ENCODE measurements at places on chromosomes 5 and 9.
A peak's percentile ranks its signal among the peaks of the same experiment; 100 is the strongest.

GRCh38 chr5:82107267-82107666, 135.4 kb downstream of the ATG10 start:
- no peak for DNase-seq

- no peak for DNase-seq
Measured at GRCh38 chr9:110066929-110067716, 140.8 kb downstream of the C9orf152 start.

- no peak for DNase-seq
Measured at GRCh38 chr9:83965350-83966208, 14.4 kb downstream of the HNRNPK start.

GRCh38 chr5:126818736-126819135, 41.8 kb downstream of the LMNB1 start:
- no peak for DNase-seq

DNA sequence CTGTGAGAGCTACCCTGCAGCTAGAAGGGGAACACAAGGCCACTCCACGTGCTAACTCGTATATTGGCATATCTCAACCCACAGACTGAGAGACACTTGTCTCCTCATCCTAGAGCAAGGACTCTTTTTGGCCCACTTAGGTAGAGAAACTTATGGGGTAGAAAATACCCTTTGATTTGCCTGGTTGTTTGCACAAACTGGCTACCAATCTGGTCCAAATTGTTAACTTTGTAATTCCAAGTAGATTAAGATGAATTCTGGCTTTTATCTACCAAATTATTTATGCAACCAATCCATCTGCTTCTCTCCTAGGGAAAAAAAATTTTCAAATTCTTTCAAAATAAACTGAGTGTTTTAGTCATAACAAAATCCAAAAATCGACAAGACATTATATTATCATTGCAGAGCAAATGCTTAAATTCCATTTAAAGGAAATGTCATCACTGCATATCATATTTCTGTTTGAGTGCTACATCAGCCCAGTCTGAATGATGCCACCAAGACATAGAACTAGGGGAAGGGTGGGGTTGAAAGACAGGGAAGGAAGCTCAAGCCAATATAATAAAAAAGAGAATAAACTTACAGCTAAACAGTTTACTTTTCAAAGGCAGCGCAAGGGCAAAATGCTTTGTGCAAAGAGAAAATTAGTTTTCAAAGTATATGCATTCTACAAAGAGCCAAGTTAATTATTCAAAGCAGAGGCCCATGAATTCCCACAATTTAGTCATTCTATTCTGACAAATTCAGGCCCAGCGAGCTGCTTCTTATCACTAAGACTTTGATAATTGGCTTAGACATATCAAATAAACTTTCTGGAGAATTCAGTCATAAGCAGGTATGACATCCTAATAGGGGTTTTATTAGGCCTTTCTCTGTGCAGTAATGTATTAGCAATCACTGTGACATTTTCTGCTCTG, 198.0 kb downstream of the CAAP1 start:
- DNase-seq: no peak

GRCh38 chr5:9790276-9790675, 160.1 kb upstream of the TAS2R1 start:
- no peak for DNase-seq

DNA sequence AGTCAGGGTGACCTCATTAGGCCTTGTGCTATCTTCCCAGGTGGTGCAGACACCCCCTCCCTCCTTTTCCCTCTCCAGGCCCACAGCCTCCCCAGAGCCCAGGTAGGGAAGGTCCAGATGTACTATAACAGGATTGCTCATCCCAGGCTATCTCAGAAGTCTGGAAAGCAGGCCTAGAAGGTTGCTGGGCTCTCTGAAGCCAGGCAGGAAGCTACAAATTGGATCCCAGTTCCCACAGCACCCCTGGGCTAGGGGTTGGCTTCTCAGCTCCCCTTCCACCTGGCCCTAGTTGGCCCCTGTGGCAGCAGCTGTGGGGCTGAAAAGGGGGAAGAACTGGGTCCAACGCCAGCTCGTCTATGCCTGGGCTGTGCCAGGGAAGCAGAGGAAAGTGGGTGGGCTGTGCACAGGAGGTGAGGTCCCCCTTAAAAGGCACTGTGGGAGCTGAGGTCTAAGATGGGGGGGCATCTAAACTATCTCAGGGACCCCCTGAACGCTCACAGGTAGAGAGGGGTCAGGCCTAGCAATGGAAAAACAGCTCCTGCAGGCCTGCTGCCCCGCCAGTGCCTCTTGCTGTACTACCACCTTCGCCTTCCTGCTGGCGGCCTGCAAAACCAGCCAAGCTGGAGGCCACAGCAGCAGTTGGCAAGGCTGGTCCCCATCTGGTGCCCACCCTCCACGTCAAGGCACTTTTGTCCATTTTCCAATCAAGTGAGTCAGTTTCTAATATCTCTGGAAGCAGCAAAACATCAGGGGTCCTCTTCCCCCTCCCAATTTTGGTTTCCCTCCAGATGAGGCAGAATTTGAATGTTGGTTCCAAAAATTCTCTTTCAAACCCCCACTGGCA, 13.3 kb upstream of the PSMD5 start:
- no peak for DNase-seq

GRCh38 chr5:29170599-29170998, 2022.9 kb upstream of the CDH6 start:
- no peak for DNase-seq

- no peak for DNase-seq
Measured at GRCh38 chr9:134380542-134381271, 54.5 kb downstream of the RXRA start.

DNA sequence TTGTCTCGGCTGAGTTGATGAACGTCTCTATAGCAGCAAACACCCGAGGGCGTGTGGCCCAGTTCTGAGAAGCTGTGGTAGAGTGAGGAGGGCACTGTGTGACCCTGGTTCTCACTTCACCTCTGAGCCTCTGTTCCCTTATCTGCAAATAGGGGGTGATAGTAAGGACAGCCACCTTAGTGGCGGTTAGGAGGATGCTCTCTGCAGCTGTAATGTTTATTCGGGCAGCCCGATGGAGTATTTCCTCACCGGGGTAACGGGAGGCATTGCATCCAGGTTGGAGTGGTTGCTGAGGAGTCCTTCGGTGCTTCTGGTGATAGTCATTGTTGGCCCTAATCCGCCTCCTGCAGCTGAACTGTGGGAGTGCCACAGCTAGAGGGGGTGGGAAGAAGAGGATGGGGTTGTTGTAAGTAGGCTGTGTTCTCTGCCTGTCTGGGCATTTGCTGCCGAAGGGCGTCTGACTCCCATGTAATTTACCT, 13.9 kb downstream of the PRRC2B start:
- no peak for DNase-seq

DNA sequence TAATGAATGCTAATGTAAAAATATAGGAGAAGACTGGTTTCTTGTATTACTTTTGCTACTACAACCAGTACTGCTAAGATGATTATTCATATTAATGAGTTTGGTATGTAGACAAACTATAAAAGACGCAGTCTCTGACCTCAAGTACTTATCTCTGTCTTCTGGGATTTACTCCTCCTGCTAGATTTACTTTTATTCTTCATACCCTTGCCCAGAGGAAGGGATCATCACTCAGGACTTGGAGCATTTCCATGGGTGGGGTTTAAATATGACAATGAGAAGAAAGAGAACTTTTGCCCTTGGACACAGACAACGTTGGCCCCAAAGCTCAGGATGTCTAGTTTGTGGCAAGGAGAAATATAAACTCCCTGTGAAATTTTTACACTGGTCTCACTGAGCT, 126.1 kb downstream of the BNC2 start:
- no peak for DNase-seq

- no peak for DNase-seq
Measured at GRCh38 chr5:4901924-4902323, 238.2 kb upstream of the ADAMTS16 start.

GRCh38 chr5:93915142-93915553, 173.7 kb upstream of the POU5F2 start:
- DNase-seq: no peak

DNA sequence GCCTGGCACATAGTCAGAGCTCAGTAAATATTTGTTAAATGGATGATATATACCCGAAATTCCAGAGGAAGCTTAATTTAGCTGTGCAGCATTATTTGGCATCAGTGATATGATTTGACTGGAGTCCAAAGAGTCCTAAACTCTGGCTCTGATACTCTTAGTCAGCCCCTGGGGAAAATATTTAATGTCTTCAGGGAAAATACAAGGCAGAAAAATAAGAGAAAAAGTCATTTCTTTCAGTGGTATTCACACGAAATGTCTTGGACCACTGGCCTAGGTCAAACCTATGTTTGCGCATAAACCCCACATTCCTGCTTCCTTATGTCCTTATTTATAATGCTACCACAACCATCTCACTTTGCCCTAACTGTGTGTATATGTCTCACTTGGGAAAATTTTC, 23.8 kb downstream of the GLRA1 start:
- DNase-seq: no peak

- peak; percentile 20 for DNase-seq
Measured at GRCh38 chr5:116759860-116760640, 185.4 kb upstream of the SEMA6A start.

DNA sequence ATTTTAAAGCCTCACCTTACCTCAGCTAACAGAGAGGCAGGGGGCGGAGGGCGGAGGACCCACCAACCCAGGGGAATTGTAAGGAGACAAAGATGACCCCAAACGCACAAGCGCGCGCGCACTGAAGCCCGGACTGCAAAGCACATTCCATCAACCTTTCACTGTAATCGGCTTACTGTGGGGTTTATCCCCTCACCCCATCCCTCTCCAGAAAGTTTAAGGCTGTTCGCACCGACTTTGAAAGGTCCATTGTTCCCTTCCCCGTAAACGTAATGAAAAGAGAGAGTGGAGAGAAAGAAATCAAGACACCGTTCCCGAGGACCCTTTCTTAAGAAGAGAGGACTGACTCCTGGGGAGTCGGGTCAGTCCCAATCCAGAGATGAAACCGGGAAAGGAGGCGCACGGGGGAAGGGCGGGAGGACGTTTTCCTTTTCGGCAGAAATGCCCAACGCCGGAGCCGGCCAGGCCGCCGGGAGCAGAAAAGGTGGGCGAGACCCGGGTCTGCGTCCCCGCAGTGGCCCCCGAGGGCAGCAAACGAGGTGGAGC, 464 bp downstream of the CEMIP2 start:
- DNase-seq: no peak

DNA sequence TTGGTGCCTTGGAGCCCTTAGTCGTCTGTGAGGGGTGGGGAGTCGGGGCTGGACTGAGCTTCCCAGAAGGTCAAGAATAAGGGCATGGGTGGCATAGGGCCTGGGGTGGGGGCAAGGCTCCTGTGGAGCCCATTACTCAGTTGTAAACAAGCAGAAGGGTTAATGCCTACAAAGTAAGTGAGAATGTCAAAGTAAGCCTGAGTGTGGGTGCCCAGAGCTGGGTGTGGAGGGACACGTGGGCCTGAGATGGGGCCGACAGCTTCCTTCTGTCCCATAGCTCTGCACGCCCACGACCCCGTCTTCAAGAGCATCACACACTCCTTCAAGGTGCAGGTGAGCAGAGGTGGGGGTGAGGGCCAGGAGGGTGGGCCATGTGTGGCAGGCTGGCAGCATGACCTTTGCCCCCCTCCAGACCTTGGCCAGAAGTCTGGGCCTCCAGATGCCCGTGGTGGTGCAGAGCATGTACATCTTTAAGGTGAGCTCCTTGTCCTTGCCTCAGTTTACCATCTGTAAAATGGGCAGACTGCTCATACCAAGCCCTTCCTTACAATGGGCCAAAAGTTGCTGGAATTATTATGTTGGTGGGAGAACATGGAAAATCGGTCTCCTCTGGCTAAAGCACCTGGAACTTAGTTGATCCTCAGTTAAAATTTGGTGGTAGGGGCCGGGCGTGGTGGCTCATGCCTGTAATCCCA, 11.1 kb downstream of the DOLK start:
- DNase-seq: no peak

DNA sequence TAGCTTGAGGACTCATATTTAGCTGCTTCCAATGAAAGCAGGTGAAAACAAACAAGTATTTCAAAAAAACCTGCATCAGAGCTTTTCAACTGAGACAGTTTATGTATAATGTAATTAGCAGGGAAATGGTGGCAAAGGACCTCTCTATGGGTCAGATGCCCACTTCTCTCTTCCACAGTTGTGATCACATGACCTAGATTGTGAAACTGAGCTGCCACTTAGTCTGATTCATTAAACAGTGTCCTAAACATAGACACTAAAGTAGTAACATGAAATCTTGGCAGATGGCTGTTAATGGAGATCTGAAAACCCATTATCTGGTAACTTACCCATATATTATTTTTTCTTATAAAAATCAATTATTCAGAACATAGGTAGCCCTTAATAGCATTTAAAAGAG, 663.6 kb upstream of the RIOK2 start:
- DNase-seq: no peak

DNA sequence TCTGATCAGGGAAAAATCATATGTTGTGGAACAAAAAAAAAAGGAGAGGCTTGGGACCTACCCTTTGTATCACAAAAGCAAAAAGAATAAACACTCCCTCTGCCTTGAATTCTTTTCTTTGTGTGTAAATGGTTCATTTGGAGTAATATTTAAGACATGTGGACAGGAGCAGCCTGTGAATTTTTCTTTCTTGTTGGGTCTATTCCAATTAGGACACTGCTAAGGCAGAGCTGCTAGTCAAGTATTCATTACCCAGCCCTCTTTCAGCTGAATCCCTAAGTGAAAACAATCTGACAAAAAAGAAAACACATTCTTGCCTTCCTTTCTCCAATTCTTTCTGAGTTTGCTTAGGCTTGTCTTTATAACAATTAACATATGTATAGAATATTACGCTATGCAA, 330.0 kb downstream of the EBF1 start:
- DNase-seq: no peak

DNA sequence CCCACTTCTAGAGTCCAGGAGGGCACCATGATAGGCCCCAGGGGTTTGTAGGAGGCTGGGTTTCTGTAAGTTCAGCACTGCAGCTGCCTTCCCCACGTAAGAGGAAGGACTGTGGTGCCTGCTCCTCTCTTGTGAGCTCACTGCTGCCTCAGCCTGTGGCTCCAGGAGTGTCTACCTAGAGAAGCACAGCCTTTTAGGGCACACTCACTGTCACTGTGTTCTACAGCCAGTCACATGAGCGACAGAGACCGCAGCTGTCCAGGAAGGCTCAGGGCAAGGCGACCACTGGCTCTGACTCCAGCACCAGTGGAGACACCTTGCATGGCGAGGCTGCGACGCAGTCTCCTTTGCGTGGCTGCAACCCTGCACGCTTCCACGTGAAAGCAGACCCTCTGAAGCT, 72.8 kb downstream of the OTULIN start:
- DNase-seq: no peak

- no peak for DNase-seq
Measured at GRCh38 chr5:41256400-41256799, 43.1 kb upstream of the C6 start.

Measured in cerebellar nuclear complex (tissue), 1 donor.